GM23338 (cell line): ENCODE measurements at places on chromosomes 2 and 18. TPM values are rescaled to one million over a fixed set of nuclear protein-coding genes. Genes with fewer than 3 reads are reported as not detected.

The MERTK gene
- 8.7 and 9.0 TPM in 2 replicates for total RNA-seq

The BOLA3 gene
- 36.2 and 89.8 TPM in 2 replicates for total RNA-seq

The PAIP2B gene
- total RNA-seq: 27.4 and 29.7 TPM in 2 replicates

The NEU2 gene
- not detected in 2 replicates for total RNA-seq

The C2orf72 gene
- total RNA-seq: 1.3 and 1.4 TPM in 2 replicates

The CRYGD gene
- 3.0 and 3.4 TPM in 2 replicates for total RNA-seq

DNA sequence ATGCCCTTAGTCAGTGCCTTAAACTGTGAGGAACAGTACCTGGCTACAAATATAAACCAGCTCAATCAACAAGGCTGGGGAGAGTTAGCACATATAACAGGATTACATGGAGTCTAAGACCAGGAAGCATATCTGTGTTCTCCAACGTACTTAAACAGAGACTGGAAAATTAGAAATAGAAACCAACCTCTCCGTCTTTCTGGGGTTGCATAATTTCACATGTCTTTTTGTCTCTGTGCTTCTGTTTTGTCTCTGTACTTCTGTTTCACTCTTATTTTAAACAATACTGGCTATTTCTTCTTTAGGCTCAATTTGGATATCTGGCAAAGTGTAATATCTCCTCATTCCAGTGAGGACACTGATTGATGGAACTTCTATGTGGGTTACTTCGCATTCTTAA lies 749.0 kb upstream of the ZEB2 start:
- no peak for DNase-seq

GRCh38 chr2:145800151-145801091 lies 1280.5 kb upstream of the ZEB2 start:
- DNase-seq: no peak

DNA sequence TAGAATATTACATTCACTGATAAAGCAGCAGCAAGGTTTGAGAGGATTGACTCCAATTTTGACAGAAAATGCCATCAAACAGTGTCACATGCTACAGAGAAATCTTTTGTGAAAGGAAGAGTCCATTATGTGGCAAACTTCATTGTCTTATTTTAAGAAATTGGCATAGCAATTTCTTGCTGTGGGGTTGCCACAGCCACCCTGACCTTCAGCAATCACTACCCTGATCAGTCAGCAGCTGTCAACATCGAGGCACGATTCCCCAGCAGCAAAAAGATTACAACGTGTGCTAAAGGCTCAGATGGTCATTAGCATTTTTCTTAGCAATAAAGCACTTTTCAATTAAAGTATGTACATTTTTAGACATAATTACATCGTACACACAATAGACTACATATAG lies 74.7 kb downstream of the PRKCE start:
- no peak for DNase-seq

GRCh38 chr2:31967790-31968189 lies 43.0 kb downstream of the MEMO1 start:
- DNase-seq: no peak

DNA sequence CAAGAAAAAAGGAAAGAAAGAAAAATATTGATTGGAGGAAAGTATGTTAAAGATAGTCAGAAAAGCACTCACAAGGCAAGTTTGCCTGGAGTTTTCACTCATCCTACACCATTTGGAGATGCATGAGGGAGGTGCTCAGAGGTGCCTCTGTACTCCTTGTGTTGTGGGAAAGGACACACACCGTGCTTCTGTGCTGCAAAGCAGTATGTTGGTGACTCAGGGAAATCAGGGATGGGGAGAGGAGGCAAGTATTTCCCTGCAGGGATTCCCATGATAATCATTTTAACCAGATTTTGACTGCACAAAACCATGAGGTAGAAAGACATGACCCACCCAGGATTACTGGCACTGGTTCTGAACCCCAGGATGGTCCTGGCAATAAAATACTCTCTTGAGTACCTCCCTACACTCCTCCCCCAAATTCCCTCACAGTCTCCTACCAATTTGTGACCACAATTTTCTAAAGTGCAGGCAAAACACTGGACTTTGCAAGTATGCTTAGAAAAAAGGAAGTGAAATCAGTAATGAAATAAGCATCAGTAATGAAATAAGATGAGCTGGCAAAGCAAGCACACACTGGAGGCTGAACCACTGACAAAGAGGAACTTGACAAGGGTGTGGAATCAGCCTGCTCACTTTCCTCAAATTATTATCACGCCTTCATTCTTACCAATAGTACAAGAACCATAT lies 155.5 kb upstream of the ACVR2A start:
- no peak for DNase-seq

DNA sequence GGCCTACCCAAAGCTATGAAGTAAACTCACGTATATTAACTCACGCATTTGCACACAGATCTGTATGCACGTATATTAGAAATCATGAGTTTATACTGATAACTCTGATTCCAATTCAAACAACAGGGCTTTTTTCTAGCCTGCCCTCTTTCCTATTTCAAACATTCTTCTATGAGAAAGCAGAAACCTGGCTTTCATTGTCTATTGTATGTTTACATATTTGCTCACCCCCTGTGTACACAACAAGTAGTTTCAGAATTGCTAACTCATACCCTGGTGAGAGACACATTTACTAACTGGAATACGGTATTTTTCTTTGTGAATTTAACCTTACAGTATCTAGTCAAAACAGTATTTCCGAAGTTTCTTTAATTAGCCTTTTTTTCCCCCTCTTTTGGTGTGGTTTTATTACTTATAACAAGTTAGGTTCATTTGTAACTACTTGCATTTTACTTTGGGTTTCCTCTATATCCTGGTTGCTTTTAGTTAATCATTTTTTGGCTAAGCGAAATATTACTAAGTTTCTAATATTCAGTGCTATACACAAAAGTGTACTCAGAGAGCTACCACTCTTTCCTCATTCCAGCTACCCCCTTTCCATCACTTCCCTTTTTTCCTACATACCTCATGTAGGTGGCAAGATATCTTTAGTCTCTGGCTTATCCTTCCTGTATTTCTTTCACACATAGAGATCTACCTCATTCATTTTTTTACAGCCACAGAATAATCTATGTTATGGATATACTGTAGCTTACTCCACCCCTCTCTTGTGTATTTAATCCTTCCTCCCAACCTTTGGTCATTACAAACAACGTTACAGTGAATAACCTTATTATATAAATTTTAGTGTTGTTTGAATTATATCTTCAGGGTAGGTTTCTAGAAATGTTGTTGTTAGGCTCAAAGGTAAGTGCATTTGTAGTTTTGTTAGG lies 112.7 kb upstream of the BCL2L11 start:
- DNase-seq: no peak

- DNase-seq: peak; percentile 81
Observed at GRCh38 chr2:216690853-216691741, 4.3 kb downstream of the IGFBP5 start.

- DNase-seq: peak; percentile 20
Observed at GRCh38 chr2:145644820-145645302, 1124.9 kb upstream of the ZEB2 start.

DNA sequence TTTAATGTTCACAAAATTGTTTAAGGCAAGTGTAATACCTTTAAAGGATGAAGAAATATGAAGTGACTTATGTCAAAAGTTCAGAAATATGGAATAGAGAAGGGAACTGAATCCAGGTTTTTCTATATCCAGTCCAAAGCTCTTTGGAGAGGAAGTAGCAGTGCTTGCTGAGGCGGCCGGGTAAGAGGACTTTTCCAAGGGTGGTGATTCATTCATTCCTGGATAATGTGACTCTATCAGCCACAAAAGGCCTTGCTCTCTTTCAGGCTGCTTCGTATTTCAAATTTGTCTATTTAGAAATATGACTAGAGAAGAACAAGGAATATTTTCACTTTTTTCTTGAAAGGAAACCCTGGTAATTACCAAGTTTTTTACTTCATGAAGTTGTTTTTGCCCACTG lies 830.1 kb upstream of the ZEB2 start:
- no peak for DNase-seq

- DNase-seq: no peak
Observed at GRCh38 chr2:9401059-9401547, 22.2 kb downstream of the ITGB1BP1 start.

GRCh38 chr2:217438136-217438535 lies 564.7 kb downstream of the TNS1 start:
- DNase-seq: no peak

- DNase-seq: peak; percentile 81
Observed at GRCh38 chr2:237072067-237072931, 13.4 kb upstream of the COPS8 start.

DNA sequence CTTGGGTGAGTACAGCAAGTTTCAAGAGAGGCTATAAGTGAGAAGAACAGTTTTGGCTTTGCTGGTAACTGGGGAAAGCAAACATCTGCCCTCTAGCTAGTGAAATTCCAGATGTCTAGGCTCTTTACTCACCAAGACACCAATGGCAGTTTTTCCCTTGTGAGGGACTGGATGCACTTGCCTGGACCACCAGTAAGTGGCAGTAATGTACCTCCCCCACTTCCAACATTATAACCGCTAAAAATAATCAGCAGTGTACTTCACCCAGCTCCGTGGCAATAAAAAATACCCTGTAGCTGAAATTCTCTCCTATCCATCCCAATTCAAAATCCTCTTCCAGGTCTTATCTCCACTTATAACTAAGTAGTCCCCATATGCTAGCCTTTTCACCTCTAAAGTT lies 383.9 kb downstream of the ARHGAP15 start:
- DNase-seq: peak; percentile 76

GRCh38 chr2:125168442-125168841 lies 1143.4 kb downstream of the CNTNAP5 start:
- DNase-seq: no peak

DNA sequence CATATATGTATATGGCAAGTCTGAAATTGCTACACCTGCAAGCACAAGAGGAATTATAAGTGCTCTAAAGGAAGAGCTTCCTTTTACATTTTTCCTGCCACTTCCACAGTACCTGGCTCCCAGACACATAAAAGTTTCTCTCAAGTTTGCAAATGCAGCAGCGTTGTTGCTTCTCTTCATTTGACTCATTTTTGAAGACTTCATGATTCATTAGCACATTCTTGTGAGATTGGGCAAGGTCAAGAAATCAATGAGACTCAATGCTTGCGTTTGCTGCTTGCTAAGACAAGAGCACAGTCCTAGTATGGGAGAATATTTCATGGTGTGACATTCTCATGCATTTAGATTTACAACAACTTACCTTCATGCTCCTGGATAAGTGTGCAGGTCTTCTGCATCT lies 42.6 kb upstream of the PDCL3 start:
- no peak for DNase-seq

- DNase-seq: no peak
Observed at GRCh38 chr2:24986372-24986771, 14.6 kb upstream of the DNAJC27 start.
